Stimulated activated CD8-positive, alpha-beta memory T cell treated with anti-CD3 and anti-CD28 coated beads, Interleukin-12 subunit alpha, Interleukin-12 subunit beta, amount 100 ng/mL, for 4 hours (primary cell): ENCODE measurements at places on chromosomes 7 and 10.

GRCh38 chr7:150428671-150429451 is 21.6 kb upstream of the GIMAP8 start:
- no peak for DNase-seq

DNA sequence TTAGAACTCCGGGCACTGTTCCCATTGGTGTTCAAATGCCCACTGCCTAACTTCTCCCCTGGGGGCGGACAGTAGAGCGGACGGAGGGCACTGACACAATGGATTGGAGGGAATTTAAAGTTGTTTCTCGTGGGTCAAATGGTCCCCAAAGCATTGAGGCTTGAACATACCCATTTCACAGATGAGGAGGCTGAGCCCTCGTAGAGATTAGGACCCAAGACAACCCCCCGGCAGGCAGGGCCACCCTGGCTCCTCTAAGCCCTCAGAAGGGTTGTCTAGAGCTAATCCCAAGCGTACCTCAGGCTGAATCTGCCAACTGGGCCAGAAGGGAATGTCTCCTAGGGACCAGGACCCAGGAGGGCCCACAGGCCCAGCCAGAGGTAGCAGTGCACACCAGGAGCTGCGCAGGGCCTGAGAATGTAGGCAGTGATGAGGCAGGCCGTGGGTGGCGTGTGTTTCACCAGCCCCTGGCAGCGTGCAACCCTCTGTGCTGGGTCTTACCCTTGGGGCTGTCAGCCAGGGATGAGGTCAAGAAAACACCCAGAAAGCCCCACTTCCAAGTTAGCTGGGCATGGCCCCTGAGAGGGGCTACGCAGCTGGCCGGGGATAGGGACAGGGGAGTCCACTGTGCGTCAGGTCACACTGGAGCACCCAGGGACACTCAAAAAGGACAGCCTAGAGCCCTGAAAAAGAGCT is 5.8 kb downstream of the AIFM2 start:
- no peak for DNase-seq

- DNase-seq: no peak
Observed at GRCh38 chr7:131781-132482, 60.4 kb upstream of the FAM20C start.

GRCh38 chr7:135299235-135299634 is 65.6 kb downstream of the STRA8 start:
- no peak for DNase-seq

GRCh38 chr10:58237014-58237834 is 30.5 kb downstream of the IPMK start:
- no peak for DNase-seq

DNA sequence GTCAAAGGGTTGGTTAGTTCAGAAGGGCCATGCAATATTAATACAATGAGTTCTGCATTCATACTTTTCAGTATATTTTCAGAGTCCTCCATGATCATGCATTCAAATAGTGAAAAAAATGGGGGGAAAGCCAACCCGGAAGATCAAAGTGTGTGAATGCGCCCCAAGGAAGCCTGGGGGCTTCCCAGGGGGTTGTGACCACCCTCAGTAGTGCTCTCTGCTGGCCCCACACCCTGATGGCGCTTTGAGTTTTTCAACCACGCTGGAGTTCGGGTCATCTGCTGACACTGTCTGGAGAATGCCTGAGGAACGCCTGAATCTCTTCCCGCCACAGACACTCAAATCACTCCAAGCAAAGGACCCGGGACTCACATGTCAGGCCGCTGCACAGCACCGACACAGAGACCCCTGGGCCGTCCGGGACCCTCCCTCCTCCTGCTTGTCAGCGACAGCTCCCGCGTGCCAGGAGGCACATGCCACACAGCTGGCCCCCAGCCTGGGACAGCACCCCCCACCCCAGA is 1.0 kb downstream of the TNS3 start:
- DNase-seq: no peak

DNA sequence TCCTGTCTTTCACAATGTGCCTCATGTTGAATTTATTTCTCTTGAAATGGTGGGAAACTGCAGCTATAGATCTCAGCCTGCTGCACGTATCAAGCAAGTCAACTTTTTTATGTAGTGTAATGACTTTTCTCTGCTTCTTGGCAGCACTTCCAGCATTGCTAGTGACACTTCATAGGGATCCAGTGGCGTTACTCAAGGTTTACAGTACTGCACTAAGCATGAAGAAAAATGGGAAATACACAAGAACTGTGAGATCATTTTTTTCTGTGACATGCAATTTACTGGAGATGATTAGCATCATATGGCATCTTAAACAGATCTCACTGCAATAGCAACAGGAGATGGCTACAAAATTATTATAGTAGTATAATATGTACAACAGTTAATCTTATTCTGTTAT is 90.9 kb downstream of the POLR1F start:
- DNase-seq: no peak

GRCh38 chr7:50660830-50661175 is 95.6 kb upstream of the DDC start:
- no peak for DNase-seq

DNA sequence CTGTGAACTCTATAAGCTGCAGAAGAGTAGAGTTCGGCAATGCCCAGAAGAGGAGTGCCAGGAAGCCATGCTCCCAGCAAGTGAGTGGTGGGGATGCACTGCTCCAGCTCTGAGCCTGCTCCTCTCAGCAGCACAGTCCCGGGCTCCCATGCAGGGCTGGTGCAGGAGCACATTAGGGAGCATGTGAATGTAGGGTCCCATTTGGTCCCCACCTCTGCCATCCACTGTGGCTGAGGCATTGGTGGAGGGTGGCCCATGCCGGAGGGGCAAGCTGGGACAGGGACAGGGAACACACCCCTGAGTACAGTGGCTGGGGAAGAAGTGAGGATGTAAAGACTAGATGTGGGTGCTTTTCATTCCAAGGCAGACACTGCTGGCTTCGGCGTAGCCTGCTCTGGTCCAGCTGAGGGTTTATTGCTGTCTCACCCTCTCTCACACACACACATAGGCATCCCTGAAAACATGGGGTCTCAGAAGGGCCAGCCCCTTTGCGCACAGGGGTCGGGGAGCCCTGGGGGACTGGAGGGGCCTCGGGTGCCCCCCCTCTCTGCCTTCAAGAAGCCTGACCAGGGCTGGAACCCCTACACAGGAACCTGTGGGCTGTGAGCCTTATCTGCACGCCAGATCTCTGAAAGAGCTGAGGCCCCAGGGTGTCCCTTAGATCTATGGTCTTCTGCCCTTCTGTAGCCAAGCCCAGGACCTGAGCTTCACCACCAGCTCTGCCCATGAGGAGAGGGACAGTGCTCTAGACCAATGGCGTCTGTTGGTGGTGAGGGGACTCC is 341.0 kb downstream of the TCERG1L start:
- DNase-seq: no peak

- DNase-seq: no peak
Observed at GRCh38 chr7:41472427-41473125, 230.3 kb downstream of the INHBA start.

- no peak for DNase-seq
Observed at GRCh38 chr10:129978322-129978721, 14.2 kb upstream of the EBF3 start.

GRCh38 chr10:128040681-128041080 is 85.5 kb downstream of the MKI67 start:
- DNase-seq: no peak

DNA sequence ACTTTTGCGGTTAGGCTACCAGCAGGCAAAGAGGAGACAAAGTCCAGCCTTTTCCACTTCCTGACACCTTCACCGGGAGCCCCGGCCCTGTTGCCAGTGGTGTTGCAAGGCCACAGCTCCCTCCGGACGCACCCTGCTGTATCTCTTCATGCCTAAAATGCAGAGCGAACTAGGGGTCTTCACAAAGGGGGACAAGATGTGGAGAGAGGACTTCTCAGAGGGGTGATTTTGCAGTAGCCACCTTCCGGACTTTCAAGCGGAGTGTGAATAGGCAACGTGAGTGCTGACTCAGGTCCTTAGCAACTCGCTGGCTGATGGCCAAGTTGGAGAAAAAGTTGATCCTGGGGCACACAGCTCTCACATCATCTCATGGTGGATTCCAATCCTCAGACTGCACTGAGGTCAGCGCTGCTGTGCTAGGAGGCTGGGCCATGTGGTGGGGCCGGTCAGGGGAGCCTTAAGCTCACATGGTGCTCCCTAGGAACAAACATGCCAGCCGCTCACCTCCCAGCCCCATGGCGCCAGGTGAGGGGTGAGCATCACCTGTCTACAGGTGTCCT is 166.3 kb downstream of the LCOR start:
- DNase-seq: no peak

GRCh38 chr7:103685646-103686045 is 239.6 kb upstream of the SLC26A5 start:
- DNase-seq: no peak

DNA sequence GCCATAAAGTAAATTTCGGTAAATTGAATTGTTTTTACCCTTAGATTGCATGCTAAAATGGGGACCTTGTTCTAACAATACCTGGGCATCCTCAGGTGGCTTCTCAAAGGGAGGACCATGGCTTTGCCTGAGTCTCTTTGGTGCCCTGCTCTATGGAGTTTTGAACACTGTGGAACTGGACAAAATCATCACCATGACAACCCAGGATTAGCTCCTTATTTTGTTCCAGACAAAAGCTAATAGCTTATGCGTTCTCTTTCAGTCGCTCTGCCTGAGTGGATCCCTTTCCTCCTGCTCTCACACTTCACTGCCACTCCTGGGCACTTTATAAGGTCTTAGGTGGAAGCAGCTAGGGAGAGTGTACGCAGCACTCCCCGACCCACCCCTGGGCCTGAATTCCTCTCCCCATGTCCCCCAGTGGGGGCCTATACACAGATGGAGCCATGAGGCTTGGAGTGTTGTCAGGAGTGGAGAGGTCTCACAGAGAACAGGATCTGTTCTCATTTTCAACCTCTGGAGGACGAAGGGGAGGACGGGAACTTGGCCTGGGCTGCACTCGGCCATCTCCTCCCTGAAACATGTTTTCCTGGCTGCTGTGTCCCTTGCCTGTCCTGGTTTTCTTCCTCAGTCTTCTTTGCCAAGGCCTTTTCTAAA is 19.0 kb downstream of the ADCYAP1R1 start:
- no peak for DNase-seq

DNA sequence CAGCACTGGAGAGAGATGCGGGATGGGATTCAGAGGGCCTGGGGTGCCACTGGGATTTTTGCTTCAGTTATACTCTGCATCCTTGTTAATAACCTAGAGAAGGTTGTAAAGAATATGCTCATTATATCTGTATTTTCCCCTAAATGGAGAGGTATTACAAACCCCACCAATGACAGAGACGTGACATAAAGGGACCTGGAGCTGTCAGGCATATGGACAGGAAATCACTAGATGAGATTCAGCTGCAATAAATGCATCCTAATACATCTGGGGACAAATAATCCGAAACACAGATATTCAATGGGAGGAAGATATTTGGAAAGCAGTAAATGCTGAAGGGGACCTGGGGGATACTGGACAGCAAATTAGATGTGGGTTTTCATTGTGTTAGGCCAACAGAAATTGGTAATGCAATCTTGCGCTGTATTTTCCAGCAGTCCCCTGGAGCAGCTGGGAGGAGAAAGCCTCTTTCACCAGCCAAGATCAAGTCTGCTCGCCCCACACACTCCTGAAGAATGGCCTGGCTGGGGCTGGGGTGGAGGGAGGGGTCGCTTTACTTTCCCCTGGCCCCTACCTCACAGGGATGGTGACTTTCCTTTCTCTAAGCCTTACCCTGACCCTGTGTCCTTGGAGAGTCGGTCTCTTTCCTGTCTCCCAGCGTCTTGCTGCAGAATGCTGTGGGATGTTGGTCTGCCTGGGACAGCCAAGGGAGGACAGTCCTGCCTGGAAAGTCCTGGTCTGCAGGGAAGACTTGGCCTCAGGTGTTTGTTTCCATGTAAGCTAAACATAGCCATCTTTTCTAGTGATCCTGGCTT is 653.8 kb downstream of the LRMDA start:
- DNase-seq: no peak

- DNase-seq: no peak
Observed at GRCh38 chr7:53358269-53358668, 322.8 kb downstream of the POM121L12 start.

GRCh38 chr7:137970253-137970975 is 31.5 kb downstream of the CREB3L2 start:
- DNase-seq: no peak

DNA sequence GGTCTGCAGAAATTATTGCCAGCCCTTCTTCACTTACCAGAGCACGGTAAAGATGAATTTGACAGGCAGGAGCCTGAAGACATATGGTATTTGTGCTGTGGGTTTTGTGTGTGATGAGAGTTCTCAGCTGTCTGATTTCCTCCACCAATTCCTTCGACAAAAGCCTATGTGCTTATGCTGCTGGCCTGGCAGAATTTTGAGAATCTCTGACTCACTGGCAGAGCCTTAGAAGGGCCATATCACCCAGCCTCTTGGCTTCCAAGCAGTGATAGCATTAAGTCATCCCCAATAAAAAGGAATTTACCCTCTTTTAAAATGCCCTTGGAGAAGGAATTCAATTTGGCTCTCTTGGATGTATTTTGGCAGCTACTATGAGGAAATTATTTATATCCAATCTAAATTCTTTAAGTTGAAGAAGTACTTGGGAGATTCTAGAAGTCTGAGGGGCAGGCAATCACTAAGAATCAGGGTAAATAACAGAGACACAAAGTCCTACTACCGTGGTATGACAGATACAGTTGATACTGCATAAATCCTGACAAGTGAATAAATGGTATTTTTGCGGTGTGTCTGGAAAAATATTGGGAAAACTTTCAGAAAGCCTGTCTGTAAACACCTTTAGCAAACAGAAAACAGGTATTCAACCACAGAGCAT is 68.6 kb upstream of the EFCAB10 start:
- no peak for DNase-seq

- DNase-seq: no peak
Observed at GRCh38 chr7:84152995-84153394, 41.6 kb downstream of the SEMA3A start.

DNA sequence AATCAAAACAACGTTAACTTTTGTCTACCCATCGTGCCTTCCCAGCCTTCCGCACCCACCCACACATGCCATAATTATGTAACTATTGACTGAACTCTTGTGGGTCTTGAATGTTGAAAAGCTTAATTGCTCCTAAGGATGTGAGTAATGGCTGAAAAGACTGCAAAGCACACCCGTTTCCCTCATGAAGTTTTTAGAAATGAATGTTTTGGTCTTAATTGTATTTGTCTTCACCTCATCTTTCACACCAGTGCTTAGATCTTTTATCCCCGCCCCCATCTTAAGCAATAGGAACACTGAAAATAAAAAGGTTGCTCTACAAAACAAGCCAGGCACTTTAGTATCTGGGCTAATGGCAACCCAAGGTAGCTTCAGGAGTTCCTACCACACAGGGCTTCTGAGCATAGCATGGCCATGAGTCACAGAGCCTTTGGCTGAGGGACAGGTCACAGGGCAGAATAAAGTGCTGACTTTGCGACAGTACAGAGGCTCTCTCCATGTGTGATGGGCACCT is 690.5 kb downstream of the PARD3 start:
- no peak for DNase-seq
